ENCODE measurements at places on chromosomes 1 and 21.

GRCh38 chr1:5373281-5373680 lies 618.9 kb downstream of the NPHP4 start:
- no peak for DNase-seq

DNA sequence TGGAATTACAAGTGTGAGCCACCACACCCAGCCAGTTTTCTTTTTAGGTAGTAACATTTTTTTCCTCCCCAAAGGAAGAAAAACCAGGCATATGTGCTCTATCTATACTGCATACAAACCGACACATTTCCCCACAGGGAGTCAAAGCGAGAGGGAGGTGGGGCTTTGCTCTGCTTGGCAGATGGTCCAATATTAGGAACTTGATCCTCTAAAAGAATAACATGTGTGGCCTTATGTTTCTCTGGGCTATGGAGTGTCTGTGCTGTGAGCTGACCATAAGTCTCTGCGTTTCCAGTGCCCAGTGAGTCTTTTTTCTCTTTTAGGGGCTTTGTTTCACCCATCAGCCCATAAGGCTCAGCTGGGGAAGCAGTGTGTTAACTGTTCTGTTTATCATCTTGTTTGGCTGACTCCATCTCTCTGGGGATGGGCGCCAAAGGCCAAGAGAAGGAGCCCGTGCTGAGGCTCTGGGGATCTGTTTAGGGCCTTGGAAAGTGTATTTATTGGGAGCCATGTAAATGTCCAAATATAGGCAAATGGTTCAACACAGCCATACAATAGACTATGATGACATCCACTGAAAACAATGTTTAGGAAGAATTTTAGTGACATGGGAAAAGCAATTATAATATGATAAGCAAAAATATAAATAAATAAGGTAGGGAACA lies 20.2 kb downstream of the LMOD1 start:
- DNase-seq, result no peak

DNA sequence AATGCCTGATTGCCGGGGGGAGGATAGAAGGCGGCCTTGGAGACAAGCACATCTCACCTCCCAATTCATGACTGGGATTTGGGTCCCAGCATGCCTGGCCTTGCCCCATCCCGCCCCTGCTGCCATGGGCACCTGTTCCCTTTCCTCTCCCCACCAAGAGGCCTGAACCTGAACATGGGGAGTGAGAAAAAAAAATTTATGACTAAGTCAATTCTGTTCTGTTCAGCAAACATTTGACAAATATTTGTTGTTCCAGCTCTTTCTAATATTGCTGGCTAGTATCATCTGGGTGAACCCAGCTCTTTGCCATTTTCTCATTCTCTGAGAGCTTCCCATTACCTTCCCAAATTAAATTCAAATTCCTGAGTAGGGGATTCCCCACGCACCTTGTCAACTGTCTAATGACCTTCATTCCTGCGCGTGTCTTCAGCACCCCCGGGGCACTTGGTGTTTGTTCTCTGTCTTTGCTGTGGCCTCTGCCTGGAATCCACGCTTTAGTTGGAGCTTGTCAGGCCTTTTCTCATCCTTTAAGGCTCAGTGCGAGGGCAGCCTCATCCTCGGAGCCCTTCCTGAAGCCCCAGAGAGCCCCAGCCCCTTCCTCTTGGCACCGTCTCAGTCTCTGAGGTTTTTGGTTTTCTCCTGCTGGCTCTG lies 42.8 kb downstream of the ARHGEF10L start:
- DNase-seq, result no peak

DNA sequence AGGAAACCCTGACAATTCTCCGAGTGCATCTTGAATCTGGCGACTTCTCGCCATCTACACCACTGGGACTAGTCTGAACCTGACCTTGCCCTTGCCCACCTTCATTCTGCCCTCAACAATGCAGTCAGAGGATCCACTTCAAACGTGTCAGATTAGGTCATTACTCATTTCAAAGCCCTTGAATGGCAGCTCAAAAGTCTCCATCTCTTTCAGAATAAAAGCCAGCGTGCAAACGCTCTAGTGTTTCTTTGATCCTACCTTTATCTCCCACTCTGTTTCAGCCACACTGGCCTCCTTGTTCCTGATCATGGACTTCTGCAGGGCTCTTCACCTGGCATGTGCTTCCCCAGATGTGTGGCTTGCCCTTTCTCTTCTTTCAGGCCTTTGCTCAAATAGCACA lies 31.3 kb downstream of the SLC30A1 start:
- no peak for DNase-seq
